ENCODE measurements at places on chromosomes 2 and 18.

- DNase-seq: no peak
These were observed 97.2 kb downstream of the RTN4 start for GRCh38 chr2:54952978-54953456.

DNA sequence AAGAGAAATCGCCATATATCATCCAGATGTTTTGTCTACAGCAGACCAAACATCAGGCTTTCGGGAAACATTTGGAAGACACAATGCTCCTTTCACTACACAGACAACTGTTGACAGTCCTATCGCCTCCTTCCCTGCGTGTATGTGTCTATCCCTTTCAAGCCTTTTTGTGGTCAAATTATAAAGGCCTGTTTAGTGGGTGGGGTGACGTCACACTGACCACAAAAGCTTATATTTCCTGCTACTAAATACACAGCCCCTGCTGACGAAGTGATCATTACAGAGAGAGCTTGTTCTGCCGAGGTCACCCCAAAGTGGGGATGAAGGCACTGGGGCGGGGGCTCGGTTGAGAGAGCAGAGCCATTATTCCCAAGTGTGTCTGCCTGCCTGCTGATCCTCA is 302.7 kb upstream of the TNP1 start:
- no peak for DNase-seq

DNA sequence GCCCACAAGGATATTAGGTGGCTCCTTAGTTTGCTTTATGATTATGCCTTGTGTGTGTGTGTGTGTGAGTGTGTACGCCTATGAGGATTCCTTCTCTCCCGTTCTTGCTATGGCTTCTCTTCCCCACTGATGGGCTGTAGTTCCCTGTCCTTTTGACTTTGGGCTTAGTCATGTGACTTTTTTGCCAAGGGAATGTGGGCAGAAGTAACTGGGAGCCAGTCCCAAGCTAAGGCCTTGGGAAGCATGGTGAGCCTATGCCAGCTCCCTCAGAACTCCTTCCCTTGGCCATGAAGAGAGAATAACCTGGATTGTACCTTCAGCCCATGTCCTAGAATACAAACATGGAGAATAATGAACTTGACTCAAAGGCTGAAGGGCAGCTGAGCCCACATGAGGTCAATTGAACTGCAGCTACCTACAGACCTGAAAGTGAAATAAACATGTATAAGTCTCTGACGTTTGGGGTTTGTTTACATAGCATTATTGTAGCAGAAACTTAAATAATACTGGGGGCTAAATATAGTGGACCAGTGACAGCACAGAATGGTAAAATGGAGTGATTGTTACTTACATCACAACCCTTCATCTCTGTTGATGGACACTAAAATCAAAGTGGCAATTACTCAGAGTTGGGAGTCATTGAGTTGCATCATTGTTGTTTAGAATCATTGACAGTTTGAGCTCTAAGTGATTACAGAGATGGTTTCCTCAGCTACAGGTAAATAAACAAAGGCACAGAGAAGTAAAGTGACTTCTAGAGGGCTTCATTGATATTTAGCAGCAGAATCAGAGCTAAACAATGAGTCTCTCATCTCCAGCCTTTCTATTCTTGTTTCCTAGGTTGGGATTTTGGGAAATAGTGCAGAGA is 15.3 kb upstream of the IL36G start:
- no peak for DNase-seq

GRCh38 chr2:209985874-209986273 is 16.6 kb upstream of the RPE start:
- no peak for DNase-seq

DNA sequence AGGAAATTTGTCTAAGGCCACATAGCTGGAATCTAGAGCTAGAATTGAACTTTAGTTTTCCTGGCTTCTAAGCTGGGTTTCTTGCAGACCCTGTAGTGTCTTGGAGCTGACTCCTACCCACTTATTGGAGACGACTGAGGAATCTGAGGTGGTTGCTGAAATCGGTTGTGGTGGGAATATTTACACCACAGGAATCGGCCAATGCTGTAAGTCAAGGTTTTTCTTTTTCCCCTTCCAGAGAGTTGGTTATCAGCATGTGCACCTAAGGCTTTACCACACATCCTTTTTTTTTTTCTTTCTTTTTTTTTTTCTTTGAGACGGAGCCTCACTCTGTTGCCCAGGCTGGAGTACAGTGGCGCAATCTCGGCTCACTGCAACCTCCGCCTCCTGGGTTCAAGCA is 9.4 kb downstream of the CABLES1 start:
- no peak for DNase-seq

GRCh38 chr2:105085525-105085924 is 47.7 kb downstream of the MRPS9 start:
- no peak for DNase-seq

DNA sequence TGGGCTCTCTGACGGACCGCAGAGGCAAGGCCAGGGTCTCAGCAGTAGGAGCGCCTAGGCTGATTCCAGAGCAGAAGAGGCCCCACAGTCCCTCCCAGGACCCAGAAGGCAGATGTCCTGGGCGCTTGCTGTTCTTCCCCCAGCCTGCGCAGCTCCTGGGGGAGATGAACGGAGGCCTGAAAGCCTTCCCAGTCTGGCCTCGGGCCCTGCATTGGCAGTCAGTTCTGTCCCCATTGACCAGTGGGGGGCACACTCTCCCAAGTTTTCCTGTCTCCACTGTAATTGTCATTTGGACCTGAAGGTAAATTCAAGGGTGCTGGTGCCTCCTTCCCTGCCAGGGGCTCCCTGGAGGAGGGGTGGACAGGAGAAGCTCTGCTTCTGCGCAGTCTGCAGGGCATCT is 345.7 kb downstream of the CYP26B1 start:
- peak; percentile 30 for DNase-seq

DNA sequence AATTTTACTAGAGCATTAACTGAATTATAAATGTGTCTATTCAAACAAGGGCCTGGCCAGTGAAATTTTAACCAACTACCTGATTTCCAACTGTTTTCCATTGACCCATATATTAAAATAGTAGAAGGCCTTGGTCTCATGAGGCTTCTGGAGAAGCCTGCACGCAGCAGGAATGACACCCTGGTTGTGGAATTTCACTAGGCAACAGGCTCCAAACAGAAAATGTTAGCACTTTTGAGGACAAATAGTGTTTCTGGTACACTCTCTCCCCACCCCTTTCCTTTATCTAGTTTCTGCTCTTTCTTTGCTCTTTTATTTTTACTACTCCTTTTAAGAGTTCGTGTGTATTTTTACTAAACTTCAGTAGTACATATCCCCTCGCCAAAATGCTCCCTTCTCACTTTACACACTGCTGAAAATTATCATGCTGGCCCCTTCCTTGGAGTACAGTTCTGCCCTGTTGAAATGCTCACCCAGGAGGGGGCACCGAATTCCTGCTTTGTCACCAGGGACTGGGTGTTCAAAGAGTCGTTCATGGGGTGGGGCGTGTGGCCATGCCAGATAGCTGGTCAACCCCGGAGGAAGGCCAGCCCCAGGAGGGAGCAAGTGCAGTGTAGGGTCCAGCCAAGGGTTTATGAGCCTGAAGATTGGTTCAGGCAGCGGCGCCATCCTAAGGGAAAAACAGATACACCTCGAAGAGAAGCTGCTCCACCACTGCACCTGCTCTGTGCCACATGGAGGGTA is 22.1 kb upstream of the COL6A3 start:
- no peak for DNase-seq

DNA sequence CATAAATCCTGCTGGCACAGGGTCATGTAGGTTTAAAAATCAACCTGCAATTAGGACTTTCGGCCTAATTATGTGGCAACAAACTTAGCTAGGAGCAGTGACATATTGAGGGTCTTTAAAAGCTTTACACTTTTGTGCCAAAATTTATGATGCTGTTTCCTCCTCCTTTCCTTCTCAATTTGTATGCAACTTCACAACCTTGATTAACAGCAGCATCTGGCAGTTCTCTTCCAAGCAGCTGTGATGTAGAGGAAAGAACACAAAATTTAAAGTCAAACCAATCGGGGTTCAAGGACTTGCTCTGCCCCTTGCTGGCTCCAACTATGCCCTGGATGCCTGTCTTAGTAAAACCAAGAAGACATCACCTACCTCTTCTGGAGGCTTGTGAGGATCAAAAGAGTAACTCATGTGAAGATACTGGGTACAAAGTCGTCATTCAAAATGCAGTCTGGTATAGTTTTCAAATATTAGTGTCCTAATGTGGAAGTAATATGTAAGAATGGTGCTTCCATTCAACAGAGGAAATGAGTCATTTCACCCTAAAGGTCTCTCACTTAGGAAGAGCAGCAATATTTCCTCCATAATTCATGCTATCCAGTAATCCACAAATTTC is 94.7 kb downstream of the ANKRD44 start:
- peak; percentile 28 for DNase-seq

DNA sequence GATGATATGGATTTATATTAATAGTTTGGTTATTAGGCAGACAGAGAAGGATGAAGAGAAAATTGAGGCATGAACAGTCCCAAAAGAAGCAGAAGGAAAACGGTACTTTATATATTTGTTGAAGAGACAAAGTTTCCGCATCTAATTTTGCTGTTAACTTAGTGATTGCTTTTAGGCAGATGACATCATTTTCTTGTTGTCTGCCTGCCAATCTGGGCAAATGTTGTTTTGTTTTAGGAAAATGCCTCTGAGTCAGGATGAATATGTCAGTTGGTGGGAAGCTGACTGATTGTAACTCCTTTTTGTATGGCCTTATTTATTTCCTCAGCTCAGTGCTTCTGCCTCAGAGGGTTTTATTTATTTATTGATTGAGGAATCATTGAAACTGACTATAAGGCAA is 52.5 kb upstream of the CAVIN2 start:
- DNase-seq: no peak

DNA sequence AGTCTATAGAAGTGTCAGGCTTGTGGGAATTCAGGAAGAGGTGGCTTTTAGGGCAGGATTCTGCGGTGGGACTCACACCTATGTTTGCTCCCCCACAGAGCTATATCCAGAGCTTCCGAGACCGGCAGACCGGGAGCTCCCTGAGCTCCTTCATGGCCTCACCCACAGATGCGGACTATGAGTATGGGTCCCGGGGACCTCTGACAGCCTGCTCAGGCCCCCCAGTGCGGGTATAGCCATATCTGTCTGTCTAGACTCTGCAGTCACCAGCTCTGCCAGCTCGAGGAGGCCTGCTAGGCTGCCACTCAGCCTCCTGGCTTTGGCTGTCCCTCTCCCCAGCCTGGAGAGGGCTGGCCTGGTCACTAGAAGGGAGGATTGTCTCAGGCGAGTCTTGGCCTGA is 5.8 kb downstream of the TMEM198 start:
- DNase-seq: no peak

- peak; percentile 85 for DNase-seq
These were observed 201.7 kb downstream of the PTH2R start for GRCh38 chr2:208608122-208608835.

- no peak for DNase-seq
These were observed 155.5 kb downstream of the ARHGAP28 start for GRCh38 chr18:6885006-6885481.

DNA sequence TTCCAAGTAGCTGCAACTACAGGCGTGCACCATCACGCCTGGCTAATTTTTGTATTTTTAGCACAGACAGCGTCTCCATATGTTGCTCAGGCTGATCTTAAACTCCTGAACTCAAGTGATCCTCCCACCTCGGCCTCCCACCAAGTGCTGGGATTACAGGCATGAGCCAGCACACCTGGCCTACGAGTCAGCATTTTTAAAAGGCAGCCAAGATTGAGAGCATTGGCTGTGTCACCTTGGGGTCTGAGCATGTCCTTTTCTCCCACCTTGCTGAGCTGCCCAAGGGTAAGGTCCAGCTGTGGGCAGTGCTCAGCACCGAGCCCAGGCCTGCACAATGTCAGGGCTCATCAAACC is 142.8 kb upstream of the LMAN1 start:
- peak; percentile 38 for DNase-seq

DNA sequence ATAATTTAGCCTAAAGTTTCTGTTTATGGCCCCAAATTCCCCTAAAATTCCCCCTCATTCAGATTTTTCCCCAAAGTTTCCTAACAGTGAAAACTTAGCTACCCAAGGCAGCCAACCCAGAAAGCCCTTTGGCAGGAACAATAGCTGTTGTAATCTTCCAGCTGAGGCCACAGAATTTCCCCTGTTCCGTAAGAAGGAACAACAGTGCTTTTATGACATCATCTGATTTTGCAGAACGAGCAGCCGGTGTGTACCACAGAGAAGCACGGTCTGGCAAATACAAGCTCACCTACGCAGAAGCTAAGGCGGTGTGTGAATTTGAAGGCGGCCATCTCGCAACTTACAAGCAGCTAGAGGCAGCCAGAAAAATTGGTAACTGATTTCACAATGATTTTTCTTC is 6.3 kb downstream of the TNFAIP6 start:
- DNase-seq: no peak

- no peak for DNase-seq
These were observed 104.8 kb downstream of the MYO1B start for GRCh38 chr2:191349990-191350389.

GRCh38 chr2:137039482-137040152 is 274.3 kb downstream of the THSD7B start:
- no peak for DNase-seq

- DNase-seq: no peak
These were observed 174.0 kb downstream of the CCDC85A start for GRCh38 chr2:56357655-56358295.

GRCh38 chr18:79632765-79633164 is 46.8 kb upstream of the CTDP1 start:
- DNase-seq: no peak

DNA sequence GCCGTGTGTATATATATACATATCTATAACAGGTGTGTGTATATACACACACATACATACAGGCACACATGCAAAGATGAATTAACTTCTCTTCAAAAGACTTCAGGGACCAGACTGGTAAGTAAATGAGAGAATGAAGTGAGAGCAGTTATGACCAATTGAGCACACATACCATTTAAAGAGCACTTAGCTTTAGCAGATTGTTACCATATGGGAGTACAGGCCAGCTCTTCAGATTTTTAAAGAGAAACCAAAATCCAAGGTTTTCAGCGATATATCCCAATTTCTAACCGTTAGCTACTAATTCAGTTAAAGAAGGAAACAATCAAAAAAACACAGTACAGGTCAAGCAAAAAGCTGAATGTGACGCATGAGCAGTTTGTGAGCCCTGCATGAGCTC is 23.7 kb downstream of the INPP1 start:
- DNase-seq: no peak

- peak; percentile 31 for DNase-seq
These were observed 181.4 kb downstream of the SMAD2 start for GRCh38 chr18:47748847-47749599.

DNA sequence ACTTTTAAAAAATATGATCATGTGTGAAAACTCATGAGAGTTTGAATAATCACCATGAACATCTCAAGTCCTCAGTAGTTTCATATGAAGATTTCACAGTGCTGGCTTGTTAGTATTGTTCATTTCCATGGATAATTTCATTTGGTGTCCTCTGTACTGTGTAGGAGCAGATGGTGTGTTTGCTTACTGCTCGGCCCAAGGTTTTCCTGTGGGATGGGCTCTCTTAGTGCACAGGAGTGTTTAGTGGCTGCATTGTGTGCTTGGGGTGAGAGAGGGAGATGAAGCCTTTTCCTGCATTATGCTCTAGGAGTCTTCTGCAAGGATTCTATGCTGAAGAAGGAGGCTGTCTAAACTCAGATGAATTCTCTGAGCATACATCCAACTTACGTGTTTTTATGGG is 270.6 kb downstream of the SOCS6 start:
- no peak for DNase-seq

All from DMS 273 treated with DMSO at 0.1 percent for 48 hours (cell line).